ENCODE measurements at places on chromosomes 12 and 14. TPM values are rescaled to one million over a fixed set of nuclear protein-coding genes. Genes with fewer than 3 reads are reported as not detected.

Gene C1QL4
- 0.16 TPM for total RNA-seq

Gene OR6C74
- total RNA-seq: not detected

Gene KCNH3
- 0.35 TPM for total RNA-seq

Gene CDC42BPB
- total RNA-seq: 102 TPM

Gene DPPA3
- total RNA-seq: not detected

Gene CERS5
- total RNA-seq: 78.6 TPM

Gene RERGL
- total RNA-seq: not detected

Gene FAR2
- 34.4 TPM for total RNA-seq

Gene ESYT1
- 142 TPM for total RNA-seq

Gene NKX2-8
- not detected for total RNA-seq

Gene SIRT4
- total RNA-seq: 0.97 TPM

Gene KRT80
- total RNA-seq: 9.2 TPM

Gene ZBTB25
- 9.4 TPM for total RNA-seq

DNA sequence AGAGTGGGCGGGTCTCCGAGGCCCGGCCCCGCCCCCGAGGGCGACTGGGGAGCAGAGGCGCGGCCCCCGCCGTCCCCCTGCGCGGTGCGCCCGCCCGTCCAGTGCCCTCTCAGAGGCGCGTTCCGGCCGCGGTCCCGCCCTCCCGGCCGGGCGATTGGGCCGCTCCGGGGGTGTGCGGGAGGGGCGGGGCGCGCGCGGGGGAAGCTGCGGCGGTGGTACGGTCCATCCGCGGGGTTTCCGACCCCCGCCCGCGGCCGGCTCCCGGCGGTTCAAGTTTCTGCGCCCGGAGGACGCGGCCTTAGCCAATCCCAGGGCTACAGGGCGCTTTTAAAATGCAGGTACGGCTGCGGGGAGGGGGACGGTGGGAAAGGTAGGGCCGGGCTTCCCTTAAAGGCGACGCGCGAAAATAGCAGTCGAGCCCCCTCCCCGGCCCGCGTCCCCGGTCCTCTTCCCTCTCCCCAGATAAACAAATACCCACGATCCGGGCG is 315 bp upstream of the CCDC85C start:
- DNase-seq: peak; percentile 99

- DNase-seq: no peak
These were observed 562 bp downstream of the PAN2 start for GRCh38 chr12:56333197-56333678.

- DNase-seq: no peak
These were observed 8.3 kb upstream of the KRT1 start for GRCh38 chr12:52688481-52688880.

- DNase-seq: no peak
These were observed 76.9 kb upstream of the GARIN2 start for GRCh38 chr14:67112344-67112743.

DNA sequence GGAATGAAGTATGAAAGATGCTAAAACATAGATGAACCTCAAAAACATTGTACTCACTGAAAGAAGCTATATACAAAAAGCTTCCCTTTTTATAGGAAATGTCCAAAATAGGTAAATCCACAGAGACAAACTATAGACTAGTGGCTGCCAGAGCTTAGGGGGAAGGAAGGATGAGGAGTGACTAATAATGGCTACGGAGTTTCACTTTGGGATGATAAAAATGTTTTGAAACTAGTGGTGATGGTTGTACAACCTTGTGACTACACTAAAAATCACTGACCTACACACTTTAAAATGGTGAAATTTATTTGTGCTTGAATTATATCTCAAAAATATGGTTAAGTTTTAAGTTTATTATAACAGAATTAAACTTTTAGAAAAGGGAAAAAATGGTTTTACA is 37.1 kb upstream of the AMN1 start:
- no peak for DNase-seq

DNA sequence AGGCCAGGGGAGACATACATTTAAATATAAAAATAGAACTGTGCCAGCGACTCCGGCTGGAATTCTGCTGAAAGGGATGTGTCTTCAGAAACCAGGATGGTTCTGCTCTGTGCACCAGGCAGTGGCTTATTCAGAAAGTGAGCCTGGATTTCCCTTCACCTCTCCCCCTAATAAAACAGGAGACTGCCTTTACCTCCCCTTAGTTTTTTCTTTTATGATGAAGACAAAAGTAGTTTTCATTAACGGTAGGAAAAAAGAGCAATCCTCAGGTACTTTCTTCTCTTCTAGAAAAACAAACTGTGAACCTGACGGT is 346 bp downstream of the SLC7A8 start:
- no peak for DNase-seq

GRCh38 chr14:72588521-72588920 is 305.4 kb downstream of the DPF3 start:
- DNase-seq: no peak

DNA sequence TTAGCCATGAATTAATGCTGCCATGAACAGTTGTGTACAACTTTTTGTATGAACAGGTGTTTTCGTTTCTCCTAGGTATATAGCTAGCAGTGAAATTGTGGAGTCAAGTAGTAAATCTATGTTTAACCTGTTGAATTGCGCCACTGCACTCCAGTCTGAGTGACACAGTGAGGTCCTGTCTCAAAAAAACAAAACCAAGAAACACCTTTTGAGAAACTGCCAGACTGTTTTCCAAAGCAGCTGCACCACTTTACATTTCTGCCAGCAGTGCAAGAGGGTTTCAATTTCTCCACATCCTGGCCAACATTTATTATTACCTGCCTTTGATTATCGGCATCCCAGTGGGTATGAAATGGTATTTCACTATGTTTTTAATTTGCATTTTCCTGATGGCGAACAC is 3.3 kb upstream of the PLEKHG3 start:
- no peak for DNase-seq

- no peak for DNase-seq
These were observed 13.6 kb downstream of the EP400 start for GRCh38 chr12:131963381-131963780.

GRCh38 chr14:64763801-64764621 is 59.8 kb downstream of the PLEKHG3 start:
- DNase-seq: no peak

DNA sequence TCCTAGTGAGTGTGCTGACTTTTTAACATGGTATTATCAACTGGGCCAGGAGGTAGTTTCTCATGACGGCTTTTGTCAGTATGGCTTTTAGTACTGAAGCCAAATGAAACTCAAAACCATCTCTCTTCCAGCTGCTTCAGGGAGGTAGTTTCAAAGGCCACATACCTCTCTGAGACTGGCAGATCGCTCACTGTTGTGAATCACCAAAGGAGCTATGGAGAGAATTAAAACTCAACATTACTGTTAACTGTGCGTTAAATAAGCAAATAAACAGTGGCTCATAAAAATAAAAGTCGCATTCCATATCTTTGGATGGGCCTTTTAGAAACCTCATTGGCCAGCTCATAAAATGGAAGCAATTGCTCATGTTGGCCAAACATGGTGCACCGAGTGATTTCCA is 141.1 kb downstream of the HMGA2 start:
- no peak for DNase-seq

GRCh38 chr12:46269429-46270241 is 792 bp upstream of the SLC38A1 start:
- no peak for DNase-seq

- peak; percentile 71 for DNase-seq
These were observed 40.2 kb downstream of the SH2B3 start for GRCh38 chr12:111445726-111446581.

DNA sequence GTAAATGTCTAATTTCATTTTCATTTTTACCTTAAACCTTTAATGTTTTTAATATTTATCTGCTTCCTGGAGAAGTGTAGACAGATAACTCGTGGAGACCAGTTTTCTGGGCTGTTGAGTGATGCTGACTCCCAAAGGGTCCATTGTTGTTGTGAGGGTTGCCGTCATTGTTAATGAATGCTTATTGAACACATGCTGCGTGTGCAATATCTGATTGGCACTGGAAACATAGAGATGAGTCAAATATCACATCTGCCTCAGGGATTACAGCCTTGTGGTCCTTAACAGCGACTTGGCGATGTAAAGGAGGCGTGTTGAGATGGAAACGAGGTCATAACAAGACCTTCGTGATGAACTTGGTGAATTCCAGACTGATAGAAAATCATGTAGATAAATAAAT is 85.9 kb downstream of the FBXW8 start:
- no peak for DNase-seq

DNA sequence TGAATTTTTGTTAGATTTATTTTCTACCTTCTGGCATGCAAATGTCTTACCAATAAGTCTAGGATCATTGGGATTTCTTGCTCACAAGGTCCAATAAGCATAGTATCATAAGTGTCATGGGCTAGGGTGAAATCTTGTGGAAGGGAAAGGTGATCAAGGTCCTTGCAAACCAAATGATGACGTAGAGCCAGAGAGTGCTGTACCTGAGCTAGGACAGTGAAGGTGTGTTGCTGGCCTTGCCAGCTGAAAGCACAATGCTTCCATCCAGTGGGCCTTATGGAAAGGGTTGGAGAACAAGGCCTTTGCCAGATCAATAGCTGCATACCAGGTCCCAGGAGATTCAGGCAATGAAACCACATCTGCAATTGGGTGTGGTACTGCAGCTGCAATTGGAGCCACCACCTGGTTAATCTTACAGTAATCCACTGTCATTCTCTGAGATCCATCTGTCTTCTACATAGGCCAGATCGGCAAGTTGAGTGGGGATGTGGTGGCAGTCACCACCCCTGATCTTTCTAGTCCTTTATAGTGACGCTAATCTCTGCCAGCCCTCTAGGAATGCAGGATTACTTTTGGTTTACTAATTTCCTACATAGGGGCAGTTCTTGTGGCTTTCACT is 208.9 kb upstream of the MYL2 start:
- no peak for DNase-seq

DNA sequence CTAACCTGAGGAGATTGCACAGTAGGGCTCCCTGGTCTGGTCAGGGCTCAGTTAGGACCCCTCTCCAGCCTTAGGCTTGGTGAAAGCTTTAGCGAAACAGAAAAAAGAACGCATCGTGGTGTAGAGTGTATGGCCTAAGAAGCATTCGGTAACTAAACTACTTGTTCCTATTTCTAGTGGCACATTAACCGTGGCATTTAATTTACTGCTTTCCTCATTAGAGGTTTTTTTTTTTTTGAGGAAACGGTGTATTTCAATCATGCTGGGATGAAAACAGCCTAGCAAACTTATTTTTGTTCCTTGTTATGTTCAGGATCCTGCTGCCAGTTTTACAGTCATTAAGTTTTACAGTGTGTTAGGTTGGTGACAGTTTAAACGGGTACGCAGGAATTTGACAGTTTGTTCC is 518 bp upstream of the OSBPL8 start:
- no peak for DNase-seq

DNA sequence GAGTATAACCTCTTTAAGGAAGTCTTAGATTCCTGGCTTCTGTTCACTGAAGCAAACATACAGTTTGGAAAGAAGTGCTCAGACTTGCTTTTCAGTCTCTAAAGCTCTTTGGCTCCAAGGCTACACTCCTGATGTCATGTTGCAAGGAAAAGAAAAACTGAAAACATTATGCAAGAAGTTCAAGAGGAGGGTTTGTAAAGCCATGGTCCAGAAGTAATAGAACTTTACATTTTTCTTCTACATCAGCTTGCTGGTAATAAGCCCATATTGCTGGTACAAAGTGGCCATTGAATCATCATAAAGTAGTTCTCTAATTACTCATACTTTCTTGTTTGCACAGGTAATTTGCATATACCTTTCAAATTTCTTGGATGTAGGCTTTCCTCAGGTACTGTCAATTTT is 83.6 kb downstream of the BBS10 start:
- no peak for DNase-seq

- DNase-seq: no peak
These were observed 3.1 kb upstream of the ARHGEF40 start for GRCh38 chr14:21066882-21067502.

- DNase-seq: peak; percentile 73
These were observed 191.5 kb upstream of the C14orf180 start for GRCh38 chr14:104388011-104388521.

All from osteocyte (in vitro differentiated cells).